SJSA1 (cell line): ENCODE measurements at places on chromosomes 4 and X. TPM values are rescaled to one million over a fixed set of nuclear protein-coding genes. Genes with fewer than 3 reads are reported as not detected.

PLAC1 gene
- not detected in 2 replicates for total RNA-seq

GRCh38 chr4:92450694-92451093 lies 146.9 kb downstream of the GRID2 start:
- DNase-seq, result no peak

GPR173 gene
- 0.19 and 0.42 TPM in 2 replicates for total RNA-seq

PWWP3B gene
- not detected in 2 replicates for total RNA-seq

ARSJ gene
- total RNA-seq, result 51.5 and 67.0 TPM in 2 replicates

- no peak for DNase-seq
These were observed 5.3 kb upstream of the ARAP2 start for GRCh38 chr4:36249610-36250009.

DNA sequence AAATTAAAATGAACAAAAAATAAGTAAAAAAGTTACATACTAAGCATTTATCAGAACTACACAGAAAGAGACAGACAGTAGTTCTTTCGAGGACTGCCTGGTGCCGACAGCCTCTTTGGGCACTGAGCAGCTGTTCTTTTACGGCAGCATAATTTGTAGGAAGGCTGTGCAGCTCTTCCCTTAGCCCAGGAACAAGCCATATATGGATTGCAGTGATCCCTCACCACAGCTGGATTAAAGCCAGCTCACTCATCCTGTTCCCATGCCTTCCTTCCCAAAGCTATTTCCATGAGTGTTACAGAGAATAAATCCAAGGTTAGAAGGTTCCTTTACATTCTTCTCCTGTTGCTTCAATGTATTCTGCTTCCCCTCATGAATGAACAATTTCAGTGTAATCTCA lies 71.7 kb downstream of the DDX60L start:
- peak; percentile 78 for DNase-seq

DNA sequence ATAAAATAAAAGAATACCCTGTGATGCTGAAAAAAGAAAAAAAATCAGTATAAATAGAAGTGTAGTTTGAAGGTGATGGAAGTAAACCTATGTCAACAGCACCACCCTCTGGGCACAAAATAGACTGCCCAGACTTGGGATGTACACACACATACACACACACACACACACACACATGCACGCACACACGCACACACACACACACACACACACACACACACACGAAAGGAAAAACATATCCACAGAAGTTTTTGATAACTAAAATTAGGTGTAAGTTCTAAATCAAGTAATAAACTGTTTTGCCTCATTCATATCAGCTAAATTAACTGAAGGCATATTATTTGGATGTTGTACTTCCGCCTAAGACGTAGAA lies 40.5 kb downstream of the ANXA5 start:
- DNase-seq, result peak; percentile 27

PITX2 gene
- 20.6 and 21.7 TPM in 2 replicates for total RNA-seq

GRCh38 chr4:104465201-104465600 lies 29.5 kb downstream of the CXXC4 start:
- DNase-seq, result no peak
